ENCODE measurements at places on chromosomes 3 and 15. TPM values are rescaled to one million over a fixed set of nuclear protein-coding genes. Genes with fewer than 3 reads are reported as not detected.

DNA sequence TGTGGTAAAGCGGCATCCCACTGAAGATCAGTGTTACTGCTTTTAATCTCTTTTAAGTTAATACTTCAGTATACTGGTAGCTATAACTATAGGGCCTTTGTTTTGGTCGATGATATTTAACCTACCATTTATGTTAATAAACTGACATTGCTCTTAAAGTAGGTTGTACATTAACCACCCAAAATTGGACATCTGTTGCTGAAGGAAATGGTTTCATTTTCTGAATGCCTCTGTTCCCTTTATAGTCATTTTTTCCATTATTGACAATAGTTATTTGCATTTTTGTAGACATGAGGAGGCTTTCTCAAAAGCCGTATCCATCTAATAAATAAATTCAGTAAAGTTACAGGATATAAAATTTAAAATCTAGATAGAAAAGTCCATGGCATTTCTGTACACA is 252.4 kb upstream of the UBE2E1 start:
- DNase-seq, result no peak

DNA sequence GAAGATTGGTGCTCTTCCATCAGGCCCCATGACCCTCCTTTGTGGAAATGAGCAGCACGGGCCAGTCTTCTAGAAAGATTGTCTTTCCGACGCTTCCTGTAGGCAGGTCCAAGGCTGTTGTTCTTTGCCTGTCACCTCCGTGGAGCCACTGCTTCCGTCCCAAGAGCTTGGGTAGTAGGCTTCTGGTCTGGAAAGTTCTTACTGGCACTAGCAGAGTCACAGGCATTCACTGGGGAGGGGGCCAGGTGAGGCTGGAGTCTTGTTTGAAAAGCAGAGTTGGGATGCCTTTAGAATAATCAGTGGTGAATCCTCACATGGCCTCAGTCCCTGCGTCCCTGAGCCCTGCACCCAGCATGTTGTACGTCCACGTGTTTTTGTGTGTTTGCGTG is 76.2 kb upstream of the ADPGK start:
- no peak for DNase-seq

DNA sequence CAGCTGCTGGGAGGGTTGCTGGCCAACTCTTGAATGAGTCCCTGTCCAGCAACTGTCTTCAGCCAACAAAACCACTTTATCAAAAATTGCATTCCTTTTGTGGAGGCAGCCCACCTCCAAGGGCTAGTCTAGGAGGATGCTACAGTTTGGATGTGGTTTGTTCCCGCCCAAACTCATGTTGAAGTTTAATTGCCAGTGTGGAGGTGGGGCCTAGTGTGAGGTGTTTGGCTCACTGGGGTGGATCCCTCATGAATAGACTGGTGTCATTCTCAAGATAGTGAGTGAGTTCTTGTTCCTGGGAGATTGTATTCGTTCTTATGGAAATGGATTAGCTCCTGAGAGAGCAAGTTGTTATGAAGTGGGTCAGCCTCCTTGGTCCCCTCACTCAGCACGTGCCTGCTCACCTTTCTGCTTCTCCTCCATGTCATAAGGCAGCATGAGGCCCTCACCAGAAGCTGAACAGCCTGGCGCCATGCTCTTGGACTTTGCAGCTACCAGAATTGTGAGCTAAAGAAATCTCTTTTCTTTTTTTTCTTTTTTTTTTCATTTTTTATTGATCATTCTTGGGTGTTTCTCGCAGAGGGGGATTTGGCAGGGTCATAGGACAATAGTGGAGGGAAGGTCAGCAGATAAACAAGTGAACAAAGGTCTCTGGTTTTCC is 4.2 kb upstream of the RFC4 start:
- DNase-seq, result no peak

- DNase-seq, result no peak
Observed at GRCh38 chr3:167736264-167736787, 805 bp downstream of the SERPINI1 start.

DNA sequence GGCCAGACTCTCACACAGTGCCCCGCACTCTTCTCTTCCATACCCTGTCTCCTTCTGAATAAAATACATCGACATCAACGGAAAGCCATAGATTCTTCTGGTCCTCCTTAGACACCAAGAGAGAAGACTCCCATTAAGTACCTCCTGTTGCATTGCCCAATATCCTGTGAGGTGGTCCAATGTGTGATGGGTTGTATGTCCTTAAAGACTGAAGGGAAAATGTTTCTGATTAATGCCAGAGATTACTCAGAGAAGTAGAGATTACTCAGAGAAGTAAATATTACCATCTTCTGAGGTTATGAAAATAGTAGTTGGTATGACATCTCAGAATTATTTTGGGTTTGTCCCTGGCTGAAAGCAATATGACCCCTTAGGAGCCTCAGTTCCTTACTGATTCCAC is 60.8 kb upstream of the GALNT15 start:
- DNase-seq, result no peak

IGDCC3 gene
- polyA plus RNA-seq, result 8.2 TPM

CPN2 gene
- polyA plus RNA-seq, result 0.94 TPM
